SW480 (cell line): ENCODE measurements at places on chromosomes 5 and 9.
A peak's percentile ranks its signal among the peaks of the same experiment; 100 is the strongest.

DNA sequence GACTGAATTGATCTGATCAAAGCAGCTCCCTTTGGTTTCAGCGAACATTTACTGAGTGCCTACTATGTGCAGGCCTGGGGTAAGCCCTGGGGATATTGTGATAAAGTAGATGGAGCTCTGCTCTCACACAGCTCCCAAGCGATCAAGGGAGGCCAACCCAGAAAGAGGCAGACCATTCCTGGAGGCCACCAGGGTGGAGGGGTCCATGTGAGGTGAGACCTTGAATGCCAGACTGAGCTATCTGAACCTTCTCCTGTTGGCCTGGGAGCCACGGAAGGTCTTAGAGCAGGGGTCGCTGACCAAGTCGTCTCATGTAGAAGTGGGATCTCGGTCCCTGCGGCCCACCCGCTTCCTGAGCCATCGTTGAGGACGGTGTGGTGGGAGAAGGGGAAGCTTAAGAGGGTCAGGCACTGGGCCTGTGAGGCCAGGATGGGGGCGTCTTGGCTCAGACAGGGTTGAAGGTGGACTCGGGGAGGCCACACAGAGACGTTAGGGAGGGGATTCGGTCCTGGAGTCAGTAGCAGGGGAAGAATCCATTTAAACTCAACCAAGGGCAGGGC lies 62.2 kb upstream of the IL17B start:
- no peak for DNase-seq

DNA sequence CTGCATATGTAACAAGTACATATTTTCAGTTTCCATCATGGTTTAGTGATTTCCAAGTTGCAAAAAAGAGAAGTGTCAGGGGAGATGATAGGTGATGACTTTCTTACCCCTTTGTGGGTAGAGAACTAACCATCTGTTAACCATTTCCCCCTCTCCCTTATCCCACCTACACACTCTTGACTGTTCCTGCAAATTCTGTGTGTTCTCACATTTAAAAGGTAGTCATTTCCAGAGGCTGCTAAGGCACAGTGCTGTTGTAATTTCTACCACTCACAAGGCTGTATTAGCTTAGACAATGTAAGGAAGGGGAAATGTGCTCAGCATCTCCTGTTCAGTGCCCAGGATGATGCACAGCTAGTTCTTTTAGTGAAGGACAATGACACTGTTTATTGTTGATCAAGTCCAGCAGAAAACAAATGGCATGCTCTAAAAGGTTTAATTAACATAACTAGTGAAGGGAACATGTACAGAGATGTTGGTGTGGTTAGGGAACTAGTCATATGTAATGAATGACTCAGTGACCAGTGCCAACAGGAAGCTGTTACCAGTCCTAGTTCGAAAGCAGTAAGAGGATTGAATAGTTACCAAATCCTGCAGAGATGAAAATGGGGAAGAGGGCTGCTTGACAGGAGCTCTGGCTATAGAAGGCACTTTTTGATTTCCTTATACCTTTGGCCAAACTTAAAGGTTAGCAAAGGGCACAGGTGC lies 165.1 kb downstream of the PLK2 start:
- DNase-seq = peak; percentile 7

GRCh38 chr5:133682451-133682850 lies 70.1 kb upstream of the FSTL4 start:
- no peak for DNase-seq

- no peak for DNase-seq
These were observed 216.6 kb upstream of the EFNA5 start for GRCh38 chr5:107887166-107887943.

DNA sequence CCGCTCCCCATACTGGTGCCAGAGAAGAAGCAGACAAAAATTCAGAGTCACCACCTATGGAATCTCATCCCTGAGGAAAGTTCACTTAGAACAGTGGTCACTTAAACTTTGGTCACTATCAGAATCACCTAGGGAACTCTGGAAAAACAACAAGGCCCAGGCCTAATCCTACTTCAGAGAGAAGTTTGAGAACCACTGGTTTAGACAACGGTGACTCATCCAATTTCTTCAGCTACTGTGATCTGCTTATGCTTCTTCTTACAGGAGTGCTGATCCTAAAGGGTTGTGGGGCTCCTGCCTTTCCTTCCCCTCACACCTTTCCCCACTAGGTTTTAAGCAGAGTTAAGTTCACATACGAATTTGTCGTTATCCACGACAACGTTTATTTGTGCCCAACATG lies 194.7 kb upstream of the KLF4 start:
- DNase-seq = no peak

GRCh38 chr5:98935206-98935605 lies 6.4 kb upstream of the CHD1 start:
- no peak for DNase-seq

- DNase-seq = no peak
These were observed 12.6 kb downstream of the FGF18 start for GRCh38 chr5:171432076-171432475.

DNA sequence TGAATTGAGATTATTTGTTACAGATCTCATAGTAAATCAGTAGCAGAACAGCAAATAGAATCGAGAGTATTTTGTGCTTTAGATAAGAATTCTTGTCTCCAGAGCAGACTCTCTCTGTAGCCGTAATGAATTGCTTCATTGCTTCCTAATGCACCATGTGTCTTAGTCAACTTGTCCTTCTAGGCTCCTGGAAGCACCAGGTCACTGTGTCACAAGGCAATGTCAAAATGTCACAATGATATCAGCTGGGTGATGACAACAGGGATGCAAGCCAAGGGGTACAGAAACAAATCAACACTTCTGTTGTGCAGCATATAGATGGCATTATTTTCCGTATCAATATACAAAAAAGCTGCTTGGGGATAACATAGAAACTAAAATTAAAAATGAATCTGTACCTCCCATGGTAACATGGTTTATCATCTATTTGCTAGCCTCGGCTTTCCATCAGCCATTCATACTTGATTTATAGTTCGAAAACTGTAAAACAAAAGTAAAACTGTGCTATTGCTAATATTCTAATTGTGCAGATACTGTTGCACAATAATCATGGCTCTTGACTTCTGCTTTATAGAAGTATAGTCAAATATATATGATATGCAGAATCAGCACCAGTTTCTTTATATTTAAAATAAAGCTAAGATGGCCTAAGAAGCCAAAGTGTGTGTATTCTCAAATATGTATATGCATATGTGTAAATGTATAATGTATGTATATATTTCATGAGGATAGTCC lies 435.9 kb upstream of the TLE4 start:
- no peak for DNase-seq

GRCh38 chr9:69474821-69475220 lies 149.8 kb downstream of the ENTREP1 start:
- DNase-seq = no peak

DNA sequence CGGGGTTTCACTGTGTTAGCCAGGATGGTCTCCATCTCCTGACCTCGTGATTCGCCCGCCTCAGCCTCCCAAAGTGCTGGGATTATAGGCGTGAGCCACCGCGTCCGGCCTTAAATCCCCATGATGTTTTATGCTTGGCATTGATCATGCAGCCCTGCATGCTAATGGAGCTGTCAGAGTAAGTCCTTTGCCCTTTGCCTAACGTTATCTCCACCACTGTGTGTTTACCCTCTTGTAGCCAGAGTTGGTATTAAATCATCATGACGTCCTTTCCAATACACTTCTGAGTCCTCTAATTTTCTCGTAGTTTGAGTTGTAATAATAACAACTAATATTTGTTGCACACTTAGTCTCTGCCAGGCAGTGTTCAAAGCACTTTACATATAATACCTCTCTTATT lies 57.2 kb upstream of the ZFAND5 start:
- DNase-seq = no peak

DNA sequence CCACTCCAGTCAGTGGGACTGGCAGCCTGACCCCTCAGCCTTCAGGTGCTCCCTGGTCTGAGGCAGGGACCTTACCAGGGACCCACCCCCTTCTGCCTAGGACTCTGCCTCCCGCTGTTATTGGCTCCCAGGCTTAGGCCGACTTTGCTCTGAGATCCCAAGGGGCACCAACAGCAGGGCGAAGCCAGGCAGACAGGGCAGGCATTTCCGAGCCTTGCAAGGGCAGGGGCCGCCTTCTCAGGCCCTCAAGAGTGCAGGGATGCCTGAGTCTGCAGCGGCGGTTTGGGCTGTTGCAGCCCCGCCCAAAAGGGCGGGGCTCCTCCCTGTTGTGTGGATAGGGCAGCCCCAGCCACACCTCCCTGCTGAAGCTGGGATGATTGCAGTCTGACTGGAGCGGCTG lies 644.6 kb downstream of the PRR16 start:
- DNase-seq = peak; percentile 38

DNA sequence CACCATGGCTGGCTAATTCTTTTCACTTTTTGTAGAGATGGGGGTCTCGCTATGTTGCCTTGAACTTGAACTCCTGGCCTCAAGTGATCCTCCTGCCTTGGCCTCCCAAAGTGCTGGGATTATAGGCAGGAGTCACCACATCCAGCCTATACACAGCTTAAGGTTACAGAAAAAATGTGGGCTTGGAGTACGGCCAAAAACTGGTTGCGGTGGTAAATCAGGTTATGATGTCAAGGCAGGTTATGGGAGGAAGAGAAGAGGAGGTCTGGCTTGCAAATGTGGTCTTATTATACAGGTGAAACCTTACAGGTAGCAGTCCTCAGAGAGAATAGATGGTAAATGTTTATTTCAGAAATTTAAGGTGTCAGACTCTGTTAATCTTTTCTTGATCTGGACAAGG lies 30.7 kb upstream of the SYK start:
- no peak for DNase-seq

- DNase-seq = no peak
These were observed 239.1 kb downstream of the ELAVL2 start for GRCh38 chr9:23586906-23587305.

- DNase-seq = no peak
These were observed 9.4 kb downstream of the PDLIM7 start for GRCh38 chr5:177487975-177488374.

DNA sequence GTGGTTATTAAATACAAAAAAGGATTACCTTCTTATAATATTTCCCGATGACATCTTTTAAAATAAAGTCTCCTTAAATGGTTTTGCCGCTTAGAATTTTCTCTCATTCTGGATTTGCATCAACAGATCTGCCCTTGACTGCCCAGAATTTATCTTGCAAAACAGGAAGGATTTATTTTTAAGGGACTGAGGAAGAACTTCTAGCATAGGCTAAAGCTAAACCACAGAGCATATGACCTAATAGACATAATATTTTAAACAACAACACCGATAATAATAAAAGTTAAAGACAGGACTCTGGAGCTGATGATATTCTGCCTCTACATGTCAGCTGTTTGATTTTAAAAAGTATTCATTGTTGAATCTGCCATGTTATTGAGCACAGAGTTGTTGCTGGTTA lies 145.3 kb upstream of the ADCY2 start:
- no peak for DNase-seq

DNA sequence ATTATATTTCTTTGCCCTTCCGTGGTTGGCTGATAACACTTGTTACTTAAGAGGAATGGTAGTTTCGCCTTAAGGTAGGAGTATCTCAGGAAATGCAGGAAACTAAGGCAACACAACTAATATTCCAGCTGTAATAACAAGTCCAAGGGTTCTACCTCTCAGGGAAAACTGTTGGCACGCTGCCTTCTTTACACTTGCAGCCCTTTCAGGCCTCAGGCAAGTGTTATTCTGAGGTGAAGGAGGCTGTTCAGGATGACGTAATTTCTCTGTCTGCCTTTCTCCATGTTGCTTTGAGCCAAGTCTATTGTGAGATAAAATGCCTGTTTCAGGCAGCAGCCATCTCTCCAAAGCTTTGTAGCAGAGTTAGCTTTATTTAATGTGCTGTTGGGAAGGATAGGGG lies 38.0 kb downstream of the VCAN start:
- no peak for DNase-seq

DNA sequence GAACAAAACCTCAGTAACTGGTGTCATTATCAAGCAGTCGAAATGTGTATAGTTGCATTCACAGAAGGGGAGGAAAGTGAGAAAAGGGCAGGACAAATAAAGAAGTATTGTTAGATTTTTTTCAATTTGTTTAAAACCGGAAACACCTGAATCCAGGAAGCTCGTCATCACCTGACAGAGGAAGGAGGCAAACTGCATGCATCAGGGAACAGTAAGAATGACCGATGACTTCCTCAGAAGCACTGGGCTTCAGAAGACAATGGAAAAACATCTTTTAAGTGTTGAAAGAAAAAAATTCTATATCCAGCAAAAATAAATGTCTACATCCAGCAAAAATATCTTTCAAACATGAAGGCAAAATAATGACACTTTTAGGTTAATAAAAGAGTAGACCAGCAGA lies 29.5 kb downstream of the PLEKHG4B start:
- DNase-seq = no peak

- peak; percentile 36 for DNase-seq
These were observed at the start of gene WNK2 for GRCh38 chr9:93183663-93184431. TSS of gene WNK2 (plus strand) at chr9:93184139. CDS start at chr9:93184930, 791 bp downstream.

DNA sequence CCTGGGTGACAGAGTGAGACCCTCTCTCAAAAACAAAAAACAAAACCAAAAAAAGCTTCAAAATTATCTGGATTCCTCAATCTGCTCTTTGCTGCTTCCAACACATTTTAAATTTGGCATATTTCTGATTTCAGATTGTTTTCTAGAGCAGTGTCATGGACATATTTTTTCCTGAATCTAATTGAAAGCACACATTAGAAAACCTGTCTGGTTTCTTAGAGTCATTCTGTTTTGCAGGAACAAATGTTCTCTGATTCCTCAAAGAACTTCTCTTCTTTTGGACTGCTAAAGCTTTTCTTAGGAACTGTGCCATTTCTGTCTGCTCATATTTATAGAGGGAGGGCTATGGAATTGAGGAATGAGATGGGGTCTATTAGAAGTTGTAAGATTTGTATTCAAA lies 81.6 kb downstream of the RAI14 start:
- no peak for DNase-seq

DNA sequence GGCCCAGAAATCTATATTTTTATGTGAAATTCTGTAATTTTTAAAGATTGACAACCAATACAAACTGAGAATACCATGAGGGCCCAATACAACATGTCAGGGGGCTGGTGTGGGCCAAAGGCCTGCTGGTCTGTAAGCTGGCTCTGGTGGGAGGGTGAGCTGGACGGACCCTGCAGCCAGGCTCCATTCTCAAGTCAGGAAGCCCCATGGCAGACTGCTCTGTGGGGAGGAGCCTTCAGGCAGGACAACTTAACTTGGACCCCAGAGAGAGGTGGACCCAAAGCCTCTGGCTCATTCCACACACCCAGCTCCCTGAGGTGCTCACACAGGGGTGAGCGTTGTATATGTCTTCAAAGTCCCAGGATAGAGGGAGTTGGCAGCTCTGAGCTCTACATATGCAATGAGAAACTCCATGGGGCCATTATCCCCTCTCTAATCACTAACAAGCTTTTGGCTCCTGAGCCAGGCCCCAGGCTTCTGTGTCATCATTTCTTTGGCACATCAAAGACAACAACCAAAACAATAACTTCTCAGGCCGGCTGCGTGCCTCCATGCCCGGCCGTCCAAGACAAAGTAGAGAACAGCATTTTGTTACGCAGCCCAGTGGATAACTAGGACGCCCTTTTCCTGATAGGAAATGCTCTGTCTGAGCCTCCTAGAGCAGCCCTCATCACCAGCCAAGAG lies 6.4 kb downstream of the SEPTIN8 start:
- no peak for DNase-seq

DNA sequence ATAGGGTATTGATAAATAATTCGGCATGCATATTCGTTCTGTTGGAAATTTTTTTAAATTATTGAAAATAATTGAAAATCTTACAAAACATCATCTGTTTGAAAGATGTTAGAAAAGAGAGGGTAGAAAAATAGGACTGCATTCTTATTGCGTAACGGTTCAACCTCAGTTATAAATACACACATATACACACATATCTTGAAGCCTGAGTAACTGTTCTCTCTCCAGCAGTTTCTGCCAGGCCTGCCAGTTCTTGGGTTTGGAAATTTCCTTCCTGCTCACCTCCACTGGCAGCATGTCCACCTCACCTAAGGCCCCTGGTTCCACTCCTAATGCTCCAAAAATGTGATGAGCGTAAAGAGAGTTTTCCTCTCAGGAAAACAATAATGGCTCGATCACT lies 9.1 kb downstream of the SPATA31E1 start:
- DNase-seq = no peak
